ENCODE measurements at places on chromosomes 4 and X.

DNA sequence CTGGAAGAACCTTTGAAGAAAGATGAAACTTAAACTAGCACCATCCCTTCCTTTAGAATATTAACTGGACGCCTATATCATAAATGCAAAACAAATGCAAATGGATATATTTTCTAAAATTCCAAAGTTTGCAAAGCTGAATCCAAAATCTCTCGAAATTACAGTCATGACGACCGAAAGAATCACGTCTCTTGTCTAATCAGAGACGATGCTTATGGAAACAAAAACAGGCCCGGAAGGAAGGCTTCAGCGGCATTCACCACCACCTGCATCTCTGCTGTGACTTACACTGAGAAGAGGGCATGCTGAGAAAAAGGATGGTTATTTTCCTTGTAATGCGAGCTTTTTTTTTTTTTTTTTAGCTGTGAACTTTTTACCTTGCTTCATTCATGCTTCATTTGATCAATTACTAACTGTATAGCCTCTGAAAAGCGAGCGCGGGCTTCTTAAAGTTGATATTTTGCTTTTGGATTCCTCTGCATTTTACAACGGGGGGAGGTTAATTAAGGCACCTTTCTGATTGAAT, 209.3 kb downstream of the SOWAHB start:
- DNase-seq, result peak; percentile 7

GRCh38 chr4:185212581-185212980, 3.2 kb downstream of the SNX25 start:
- no peak for DNase-seq

- DNase-seq, result peak; percentile 52
Observed at GRCh38 chrX:73930300-73930699, 367.3 kb downstream of the CHIC1 start.

GRCh38 chr4:131459430-131460101, 1689.5 kb upstream of the PCDH10 start:
- peak; percentile 36 for DNase-seq

DNA sequence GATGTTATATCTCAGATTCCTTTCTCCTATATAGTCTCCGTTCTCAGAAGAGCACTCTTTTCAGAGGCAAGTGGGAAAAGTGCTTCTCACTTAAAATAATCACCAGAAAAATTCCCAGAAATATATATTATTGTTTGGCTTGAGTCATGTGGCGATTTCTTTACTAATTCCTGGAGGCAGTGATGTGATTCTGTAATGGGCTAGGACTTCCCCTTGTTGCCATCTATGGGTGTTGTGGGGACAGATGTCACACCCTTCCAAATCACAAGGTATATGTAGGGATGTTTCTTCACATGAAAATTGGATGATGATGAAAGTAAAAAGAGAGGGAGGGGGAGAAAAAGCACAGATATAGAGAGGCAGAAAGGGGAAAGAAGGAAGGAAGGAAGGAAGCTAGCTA, 553.4 kb downstream of the PPP4R3C start:
- DNase-seq, result no peak

DNA sequence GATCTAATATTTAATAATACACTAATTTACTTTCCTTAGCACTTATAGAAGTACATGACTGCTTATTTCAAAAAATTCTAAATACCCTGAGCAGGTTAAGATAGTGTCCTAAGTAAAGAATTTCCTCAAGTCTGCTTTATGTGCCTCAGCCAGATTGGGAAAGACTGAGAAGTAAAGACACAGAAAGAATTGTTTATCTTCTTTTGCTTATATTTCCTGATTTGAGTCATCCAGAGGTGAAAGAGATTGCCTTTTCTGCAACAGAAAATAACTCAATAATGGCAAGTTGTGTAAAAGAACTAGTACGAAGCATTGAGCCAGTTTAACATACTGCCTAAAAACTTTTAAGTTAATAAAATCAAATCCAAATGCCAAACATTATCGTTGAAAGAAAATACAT, 45.0 kb downstream of the NAF1 start:
- DNase-seq, result peak; percentile 1

GRCh38 chr4:14865804-14866203, 136.5 kb upstream of the CPEB2 start:
- DNase-seq, result no peak

- no peak for DNase-seq
Observed at GRCh38 chrX:41518127-41518840, 71.1 kb downstream of the NYX start.

GRCh38 chr4:140427919-140428471, 547 bp upstream of the CLGN start:
- DNase-seq, result peak; percentile 14

DNA sequence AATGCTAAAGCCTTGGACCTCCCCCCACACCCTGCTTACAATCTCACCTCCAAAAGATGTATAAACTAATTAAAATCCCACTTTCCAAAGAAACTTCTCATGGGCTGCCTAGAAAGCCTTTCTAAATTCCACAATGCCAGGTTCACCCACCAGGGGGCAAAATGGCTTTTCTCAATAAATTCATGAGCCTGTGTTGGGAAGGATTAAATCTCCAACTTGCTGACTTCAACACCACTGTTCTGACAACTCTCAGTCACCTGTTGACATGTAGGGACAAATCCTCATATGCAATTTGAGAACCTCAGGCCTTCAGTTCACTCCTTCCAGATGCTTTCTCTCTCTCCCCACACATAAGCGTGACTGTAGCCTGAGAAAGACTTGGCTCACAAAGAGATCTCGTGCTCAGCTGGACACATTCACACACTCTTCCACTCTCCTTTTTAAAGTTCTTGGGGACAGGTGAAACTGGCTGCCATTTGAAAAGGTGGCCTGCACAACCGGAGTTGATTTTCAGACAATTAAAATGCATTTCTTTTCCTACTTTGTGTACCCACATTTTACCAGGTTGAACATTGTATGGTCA, 88.6 kb upstream of the PRPS2 start:
- DNase-seq, result peak; percentile 18

- no peak for DNase-seq
Observed at GRCh38 chrX:64151911-64152310, 53.6 kb downstream of the AMER1 start.

GRCh38 chr4:19945979-19946380, 305.7 kb upstream of the SLIT2 start:
- peak; percentile 98 for DNase-seq

- no peak for DNase-seq
Observed at GRCh38 chr4:52251864-52252263, 200.8 kb downstream of the SPATA18 start.

GRCh38 chrX:19579485-19579884, 64.2 kb upstream of the MAP3K15 start:
- DNase-seq, result peak; percentile 68

GRCh38 chr4:134546279-134546678, 344.7 kb upstream of the PABPC4L start:
- DNase-seq, result no peak

DNA sequence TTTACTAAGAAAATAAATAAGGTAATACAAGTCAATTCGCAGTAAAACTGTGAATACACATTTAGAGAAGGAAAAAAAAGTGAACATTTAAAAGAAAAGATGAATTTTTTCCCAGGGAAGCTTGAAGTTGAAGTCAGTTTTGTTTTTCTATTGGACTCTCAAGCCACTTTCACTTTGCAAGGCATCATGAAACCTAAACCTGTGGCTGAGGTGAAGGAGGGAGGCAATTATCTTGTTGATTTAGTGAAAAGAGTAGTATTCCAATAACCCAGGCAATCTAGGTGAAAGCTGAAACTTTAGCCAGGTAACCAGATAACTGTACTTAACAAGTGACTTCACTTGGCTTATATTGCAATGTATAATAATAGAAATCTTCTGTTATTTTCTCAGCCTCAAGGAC, 138.6 kb downstream of the HDX start:
- no peak for DNase-seq

Data from ELR (cell line).